Spleen (tissue), 13 donors: ENCODE measurements at places on chromosomes 4 and X.
A peak's percentile ranks its signal among the peaks of the same experiment; 100 is the strongest.

DNA sequence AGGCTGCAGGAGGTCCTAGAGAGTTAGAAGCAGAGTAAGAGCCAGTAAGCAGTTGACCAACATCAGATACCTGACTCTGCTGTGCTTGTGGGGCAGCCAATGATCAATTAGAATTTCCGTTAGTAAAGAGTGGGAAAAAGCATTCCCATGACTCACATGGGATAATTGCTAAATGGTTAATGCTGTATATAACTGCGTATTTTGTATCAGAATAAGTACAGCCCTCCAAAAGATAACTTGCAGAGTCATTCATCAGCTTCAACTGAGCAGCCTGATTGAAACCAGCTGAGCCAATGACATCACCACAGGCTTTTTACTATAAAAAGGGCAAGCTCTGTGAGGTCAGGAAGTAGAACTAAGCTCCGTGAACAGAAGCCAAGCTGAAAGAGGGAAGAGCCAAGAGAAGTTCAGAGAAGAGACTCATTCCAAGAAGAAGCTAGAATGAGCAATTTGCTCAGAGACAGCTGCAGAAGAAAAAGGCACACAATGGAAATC lies 67.9 kb downstream of the PPP3CA start:
- DNase-seq, result no peak

GRCh38 chr4:156832886-156833285 lies 138.7 kb downstream of the PDGFC start:
- no peak for DNase-seq

DNA sequence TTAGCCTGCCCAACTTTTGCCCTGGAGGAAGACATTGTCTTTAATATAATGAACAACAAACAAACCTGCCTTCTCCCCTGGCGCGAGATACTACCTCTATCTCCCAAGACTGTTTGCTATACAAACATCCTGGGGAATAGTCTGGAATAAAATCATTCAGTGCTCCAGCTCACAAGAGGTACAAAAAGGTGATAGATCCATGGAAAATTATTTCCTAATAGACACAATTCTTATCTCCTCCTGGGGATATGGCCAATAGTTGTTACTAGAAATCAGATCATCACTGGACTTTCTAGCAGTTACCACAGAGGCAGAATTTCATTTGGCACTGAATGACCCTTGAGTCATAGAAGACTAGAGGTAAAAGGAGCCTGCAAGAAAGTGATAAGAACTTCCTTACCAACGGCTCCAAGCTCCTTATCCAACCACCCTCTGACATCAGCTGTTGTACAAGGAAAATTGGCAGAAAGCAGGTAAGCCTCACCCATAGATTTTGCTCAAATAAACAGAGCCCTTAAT lies 38.1 kb downstream of the MID1 start:
- no peak for DNase-seq

GRCh38 chr4:98482503-98482846 lies 175.9 kb downstream of the TSPAN5 start:
- no peak for DNase-seq

GRCh38 chr4:70749313-70749712 lies 27.5 kb downstream of the RUFY3 start:
- no peak for DNase-seq

GRCh38 chrX:43973249-43974099 lies at the start of gene NDP:
NDP (minus strand) TSS chrX:43973390; CDS start chrX:43958645, 14,745 bp downstream.
- no peak for DNase-seq

- no peak for DNase-seq
These were observed 26.6 kb downstream of the ZRSR2 start for GRCh38 chrX:15816886-15817285.

DNA sequence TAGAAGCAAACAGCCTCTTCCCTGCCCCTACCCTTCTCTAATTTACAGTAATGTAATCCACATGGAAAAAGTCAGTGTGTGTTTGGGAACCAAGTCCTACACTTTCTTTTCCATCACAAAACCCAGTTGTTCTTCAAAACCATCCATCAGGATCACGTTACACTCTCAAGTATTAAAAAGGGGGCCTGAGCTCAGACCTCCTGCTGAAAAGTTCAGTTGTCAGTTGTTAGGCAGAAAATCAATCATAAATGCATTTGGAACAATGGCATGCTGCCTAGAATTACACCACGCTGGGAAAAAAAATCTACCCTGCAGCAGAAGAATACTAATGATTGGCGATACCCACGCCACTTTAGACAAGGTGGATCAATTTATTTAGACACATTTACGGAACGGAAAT lies 236.5 kb downstream of the PARM1 start:
- DNase-seq, result no peak

GRCh38 chr4:105014635-105015034 lies 132.0 kb upstream of the TET2 start:
- no peak for DNase-seq

DNA sequence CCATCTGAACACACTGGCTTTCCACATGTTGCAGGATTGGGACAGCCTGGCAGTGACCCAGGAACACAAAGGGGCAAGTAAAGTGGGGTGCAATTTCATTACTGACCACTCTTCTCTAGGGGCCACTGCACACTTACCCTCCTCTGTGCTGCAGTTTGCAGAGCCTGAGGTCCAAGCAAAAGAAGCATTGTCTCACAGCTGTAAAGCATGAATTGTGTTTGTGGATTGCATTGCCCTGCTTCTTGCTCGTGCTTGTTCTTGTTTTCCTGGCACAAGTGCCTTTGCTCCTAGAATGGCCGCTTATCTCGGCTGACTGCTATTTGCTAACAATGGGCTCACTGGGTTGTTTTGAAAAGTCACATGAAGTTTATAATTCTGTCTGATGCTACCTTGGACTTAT lies 209.1 kb upstream of the JADE1 start:
- DNase-seq, result no peak

GRCh38 chr4:95293014-95293413 lies 255.8 kb downstream of the UNC5C start:
- DNase-seq, result no peak

DNA sequence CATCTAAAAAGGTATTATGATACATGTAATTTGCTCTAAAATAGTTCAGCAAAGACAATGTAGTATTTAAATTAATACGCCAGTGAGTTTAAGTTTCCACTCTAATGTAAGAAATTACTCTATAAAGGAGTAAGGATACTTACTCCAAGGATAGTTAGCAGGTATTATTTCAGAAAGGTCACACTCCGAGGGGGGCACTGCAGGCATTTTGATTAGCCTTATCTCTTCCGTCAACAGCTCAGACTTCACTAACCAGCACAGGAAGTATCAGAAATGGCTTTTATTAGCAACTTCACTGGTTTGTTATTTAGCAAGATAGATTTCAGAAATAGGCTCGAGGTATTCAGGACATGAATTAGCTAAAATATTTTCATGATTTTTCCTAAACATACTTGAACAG lies 127.0 kb downstream of the COX18 start:
- no peak for DNase-seq

- DNase-seq, result no peak
These were observed 142.7 kb upstream of the ZIC3 start for GRCh38 chrX:137423241-137423640.

DNA sequence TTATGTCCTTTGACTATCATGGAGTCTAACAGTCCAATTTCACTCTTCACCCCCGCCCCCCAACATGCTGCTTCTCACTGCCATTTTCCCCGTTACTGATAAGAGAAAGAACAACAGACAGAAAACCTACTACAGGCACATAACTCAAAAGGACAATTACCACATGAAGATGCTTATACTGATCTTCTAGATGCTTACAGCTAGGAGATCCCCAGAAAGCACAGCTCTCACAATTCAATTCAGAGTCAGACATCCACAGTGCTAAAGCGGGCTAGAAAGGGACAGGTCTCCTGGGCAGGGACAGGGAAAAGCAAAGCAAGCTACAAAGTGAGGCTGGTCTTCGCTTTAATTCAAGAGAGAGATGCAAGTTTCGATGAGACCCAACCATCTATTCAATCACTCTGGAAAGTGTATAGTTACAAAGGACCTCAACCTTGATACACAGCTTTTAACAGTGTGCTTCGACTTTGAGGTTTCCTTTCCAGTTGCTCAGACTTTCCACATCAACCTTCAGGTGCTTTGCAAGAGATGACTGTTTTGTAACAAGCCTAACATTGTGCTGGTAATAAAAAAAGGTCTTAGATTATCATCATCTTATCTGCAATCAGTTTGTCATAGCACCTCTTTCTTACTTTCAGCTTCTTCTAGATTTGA lies 60.9 kb downstream of the LEF1 start:
- DNase-seq, result no peak

GRCh38 chrX:5802391-5802790 lies 426.3 kb downstream of the NLGN4X start:
- DNase-seq, result no peak

GRCh38 chrX:31314921-31315320 lies 243.1 kb upstream of the FTHL17 start:
- DNase-seq, result no peak

DNA sequence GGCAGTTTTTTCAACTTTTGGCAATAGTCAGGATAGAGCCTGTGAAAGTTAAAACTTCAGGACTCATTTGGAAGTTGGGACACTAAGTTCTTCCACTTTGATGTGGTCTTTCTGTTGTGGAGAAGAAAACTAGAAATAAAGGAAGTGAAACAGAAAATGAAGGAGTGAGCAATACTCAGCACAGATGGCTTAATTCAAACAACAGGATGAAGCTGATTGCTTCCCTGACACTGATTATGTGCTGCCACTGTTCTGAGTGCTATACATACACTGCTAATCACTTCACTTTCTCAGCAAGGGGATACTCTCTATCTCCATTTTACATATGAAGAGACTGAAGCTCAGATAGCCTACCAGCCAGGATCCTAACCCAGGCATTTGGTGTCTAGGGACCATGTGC lies 235.1 kb upstream of the CPEB2 start:
- no peak for DNase-seq

- peak; percentile 93 for DNase-seq
These were observed 19.7 kb upstream of the PRPS2 start for GRCh38 chrX:12771445-12772069.

- no peak for DNase-seq
These were observed 371.6 kb downstream of the INPP4B start for GRCh38 chr4:142474398-142475087.

DNA sequence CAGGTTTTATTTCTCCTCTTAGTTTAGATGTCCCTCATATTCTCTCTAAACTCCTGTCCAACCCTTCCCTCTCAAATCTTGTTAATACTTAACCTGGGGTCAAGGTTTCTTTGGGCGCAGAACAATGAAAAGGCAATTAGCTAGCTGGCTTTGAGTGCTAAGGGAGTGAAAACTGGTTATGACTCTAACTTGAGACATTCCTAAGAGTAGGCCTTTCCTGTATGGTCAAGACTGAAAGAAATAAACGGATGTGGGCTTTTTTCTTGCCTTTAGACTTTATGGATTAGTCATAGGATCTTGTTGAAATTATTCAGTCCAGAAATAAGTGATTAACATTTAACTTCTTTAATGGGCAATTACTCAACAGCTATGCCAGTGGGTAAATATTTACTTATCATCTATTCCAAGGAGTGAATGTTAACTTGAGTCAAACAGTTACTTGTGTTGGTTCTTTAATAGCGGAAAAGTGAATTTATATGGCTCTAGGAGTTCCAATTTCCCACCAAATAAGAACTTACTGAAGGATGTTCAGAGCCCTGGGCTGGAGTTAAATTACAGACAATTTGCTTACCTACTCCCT lies 141.7 kb upstream of the SCML1 start:
- DNase-seq, result no peak

DNA sequence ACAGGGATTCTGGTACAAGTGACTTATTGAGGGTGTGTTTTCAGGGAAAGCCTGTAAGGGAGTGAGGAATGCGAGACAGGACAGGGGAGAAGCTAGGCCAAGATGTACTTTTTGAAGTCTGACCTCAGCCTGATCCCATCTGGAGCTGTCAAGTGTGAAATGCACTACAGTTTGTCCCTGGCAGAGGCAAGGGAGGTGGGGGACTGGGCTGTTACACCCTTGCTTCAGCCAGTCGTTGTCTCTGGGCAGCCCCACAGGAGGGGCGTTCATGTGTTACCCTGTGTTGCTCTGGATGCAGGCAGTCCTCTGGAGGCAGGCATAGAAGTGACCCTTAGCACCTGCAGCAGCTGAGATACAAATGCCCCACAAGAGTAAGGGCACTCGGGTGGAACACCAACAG lies 25.8 kb downstream of the PPEF1 start:
- DNase-seq, result no peak

GRCh38 chr4:70997036-70997435 lies 3.6 kb downstream of the DCK start:
- DNase-seq, result no peak

GRCh38 chr4:168070903-168071302 lies 21.4 kb upstream of the ANXA10 start:
- DNase-seq, result no peak

DNA sequence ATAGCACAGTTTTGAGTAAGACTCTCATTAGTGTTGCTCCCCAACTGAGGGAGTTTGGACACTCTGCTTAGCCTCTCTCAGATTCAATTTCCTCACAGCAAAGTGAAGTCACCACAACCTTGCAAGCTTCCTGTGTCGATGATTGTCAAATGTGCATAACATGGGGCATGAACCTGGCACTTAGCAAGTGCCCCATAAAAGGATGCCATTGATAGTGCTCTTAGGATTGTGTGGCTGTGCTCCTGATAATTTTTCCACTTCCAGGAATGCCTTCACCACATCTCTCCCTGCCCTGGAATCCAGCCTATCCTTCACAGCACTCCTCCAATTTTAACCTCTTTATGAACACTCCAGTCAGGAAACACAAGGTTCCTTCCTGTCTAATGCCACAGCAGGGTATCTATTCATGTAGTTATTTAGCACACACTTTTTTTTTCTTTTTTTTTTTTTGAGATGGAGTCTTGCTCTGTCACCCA lies 309.4 kb downstream of the PPP3CA start:
- no peak for DNase-seq

DNA sequence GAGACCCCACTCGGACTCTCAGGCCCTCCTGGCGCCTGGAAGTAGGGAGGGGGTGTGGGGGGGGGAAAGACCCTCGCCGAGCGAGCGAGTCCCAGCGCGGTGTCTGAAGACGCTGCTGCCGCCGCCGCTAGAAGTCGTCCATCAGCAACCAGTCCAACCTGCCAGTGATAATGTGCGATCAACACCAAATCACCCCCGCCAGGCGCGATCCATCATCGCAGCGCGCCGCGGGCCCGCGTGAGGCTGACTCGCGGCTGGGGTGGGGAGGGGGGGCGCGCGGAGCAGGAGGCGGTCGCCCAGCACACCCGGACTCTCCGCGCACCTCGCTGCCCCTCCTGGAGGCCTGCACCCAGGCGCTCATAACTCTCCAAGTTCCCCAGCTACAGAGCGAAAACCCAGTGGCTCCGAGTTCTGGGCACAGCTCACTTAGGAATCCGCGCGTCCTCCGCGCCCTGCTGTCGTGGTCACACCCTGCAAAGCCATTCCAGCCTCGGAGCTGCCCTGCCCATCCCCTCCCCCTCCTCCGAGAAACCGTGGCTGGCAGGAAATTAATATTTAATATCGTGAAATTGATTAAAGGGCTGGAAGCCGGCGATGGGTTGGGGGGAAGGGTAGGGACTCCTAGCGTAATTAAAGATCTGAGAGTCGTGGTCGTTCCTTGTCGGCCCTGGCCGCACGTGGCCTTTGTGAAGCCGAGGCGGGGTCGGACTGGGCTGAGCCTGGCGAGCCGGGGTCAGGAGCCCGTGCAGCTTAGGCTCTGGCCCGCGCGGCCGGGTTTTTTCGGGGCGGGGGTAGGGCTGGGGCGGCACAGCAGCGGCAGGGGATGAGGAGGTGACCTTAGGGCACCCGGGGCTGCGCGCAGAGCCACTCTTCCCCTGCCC lies 58.1 kb upstream of the BCOR start:
- DNase-seq, result no peak
